ENCODE measurements at places on chromosomes 7 and 10.

DNA sequence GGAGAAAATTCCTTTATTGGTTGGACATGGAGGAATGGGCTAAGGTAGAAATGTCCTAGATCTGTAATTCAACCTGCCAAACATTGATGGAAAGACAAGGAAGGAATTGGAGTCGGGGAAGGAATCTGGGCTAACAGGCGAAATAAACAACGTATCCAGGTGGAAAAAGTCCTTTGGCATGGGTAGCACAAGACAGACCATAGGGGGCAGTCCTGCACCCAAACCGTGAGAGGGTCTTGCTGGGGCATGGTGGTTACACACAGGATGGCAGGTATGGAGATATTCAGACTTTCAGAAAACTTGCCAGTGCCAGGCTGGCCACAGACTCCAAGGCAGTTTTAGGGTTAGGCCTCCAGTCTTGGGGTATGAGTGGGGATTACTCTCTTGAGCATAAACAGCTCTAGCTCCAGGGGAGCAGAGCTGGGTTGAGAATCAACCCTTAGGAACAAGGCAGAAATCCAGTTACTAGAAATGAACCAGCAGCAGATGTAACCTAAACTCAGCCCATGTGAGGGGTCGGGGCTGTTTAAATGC, 188.6 kb upstream of the GDF10 start:
- no peak for DNase-seq

- DNase-seq, result peak; percentile 6
Observed at GRCh38 chr7:151174246-151175046, 7.0 kb upstream of the GBX1 start.

DNA sequence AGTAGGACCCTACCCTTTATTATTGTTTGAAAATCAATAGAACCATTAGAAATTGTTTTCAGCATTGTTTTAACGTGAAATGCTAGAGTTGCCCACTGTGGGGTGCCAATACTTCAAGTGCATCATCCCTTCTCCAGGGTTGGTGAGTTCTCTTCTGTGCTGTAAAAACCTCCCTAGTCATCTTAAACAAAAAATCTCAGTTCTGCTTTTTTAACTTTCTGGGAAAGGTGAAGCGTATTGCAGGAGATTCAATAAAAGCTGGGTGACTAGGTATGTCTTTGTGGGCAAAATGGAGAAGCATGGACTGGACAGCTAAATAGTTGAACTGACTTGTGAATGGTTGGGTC, 699.1 kb downstream of the SUGCT start:
- DNase-seq, result no peak

DNA sequence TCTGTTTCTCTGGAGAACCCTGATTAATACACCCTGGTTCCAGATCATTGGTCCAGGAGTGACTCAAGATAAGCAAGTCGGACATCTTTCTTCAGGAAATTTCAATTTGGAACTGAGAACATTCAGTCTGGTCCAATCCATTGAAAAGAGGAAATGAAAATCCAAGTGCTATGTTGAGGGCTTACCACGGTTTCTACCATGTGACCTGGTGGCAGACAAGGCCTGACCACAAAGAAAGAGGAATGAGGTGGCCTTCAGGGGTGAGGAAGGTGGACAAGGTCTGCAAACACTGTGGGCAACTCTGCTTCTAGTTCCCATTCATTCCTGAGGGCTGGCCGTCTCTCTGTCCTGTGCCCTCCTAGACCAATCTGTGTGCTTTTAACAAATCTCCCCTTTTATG, 149.2 kb upstream of the GHITM start:
- DNase-seq, result no peak

DNA sequence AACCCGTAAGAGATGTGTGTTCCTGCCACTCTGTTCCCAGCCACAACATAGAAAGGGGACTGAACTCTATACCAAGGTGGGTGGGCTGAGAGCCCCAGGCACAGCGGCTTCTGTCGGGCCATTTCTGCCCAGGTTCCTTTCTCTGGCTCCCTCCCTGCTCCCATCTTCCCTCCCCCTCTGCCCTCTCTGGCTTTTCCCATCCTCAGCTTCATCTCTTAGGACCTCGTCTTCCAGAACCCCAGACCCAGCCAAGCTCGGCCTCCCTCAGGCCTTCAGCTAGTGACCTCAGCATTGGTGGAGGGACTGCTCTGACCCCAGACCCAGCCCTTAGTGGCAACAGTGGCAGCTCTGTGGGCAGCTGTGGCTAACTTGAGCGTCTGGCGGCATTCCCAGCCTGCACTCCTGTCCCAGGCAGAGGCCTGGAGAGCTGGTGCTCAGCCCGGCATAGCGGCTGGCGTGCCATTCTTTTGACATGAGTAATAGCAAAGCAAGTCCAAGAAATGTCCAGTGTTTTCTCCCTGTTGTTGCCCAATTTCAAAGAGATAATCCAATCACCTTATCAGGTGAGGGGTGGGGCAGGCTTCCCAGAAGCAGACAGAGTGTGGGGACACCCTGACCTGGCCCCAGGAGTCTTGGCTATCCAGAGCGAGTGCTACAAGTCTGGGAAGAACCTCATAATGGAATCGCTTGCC, 15.9 kb downstream of the PTPRE start:
- DNase-seq, result no peak

- no peak for DNase-seq
Observed at GRCh38 chr7:1569016-1569415, 816 bp downstream of the PSMG3 start.

- no peak for DNase-seq
Observed at GRCh38 chr10:62054830-62055229, 153.3 kb downstream of the ARID5B start.

GRCh38 chr7:140084972-140085371, 22.2 kb upstream of the PARP12 start:
- no peak for DNase-seq

Measured in stimulated activated CD8-positive, alpha-beta memory T cell treated with anti-CD3 and anti-CD28 coated beads, Interleukin-12 subunit alpha, Interleukin-12 subunit beta, amount 100 ng/mL, for 4 hours (primary cell).